ENCODE measurements at places on chromosomes 16 and 17.
A peak's percentile ranks its signal among the peaks of the same experiment; 100 is the strongest.

DNA sequence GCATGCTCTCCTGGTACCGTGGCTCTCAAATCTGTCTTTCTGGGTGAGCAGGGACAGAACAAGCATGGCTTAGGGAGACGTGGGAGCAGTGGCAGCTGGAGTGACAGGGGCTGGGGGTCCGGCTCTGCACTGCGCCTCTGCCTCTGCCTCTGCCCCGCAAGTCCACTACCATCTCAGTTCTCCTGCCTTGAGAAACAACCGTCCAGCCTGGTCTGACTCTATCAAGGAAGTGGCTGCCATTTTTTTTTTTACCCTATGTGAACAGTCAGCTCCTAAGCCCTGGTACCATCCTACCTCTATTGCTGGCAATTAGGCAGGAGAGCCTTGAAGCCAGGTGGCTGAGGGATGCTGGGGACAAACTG is 16.1 kb downstream of the HIC1 start:
- no peak for DNase-seq

GRCh38 chr16:80619824-80620223 is 79.0 kb downstream of the DYNLRB2 start:
- no peak for DNase-seq

GRCh38 chr17:7851438-7852261 is 3.2 kb upstream of the TMEM88 start:
- peak; percentile 52 for DNase-seq

- DNase-seq = peak; percentile 49
Observed at GRCh38 chr17:81387100-81388090, 7.9 kb upstream of the BAHCC1 start.

- no peak for DNase-seq
Observed at GRCh38 chr17:79468183-79468944, 142.5 kb downstream of the RBFOX3 start.
